ENCODE measurements at places on chromosomes 11 and 22. TPM values are rescaled to one million over a fixed set of nuclear protein-coding genes. Genes with fewer than 3 reads are reported as not detected.

OR56A5 gene
- not detected for total RNA-seq

SNX32 gene
- total RNA-seq = 3.3 TPM

SYCE3 gene
- not detected for total RNA-seq

MGAT3 gene
- total RNA-seq = 0.19 TPM

CDC42BPG gene
- total RNA-seq = 0.11 TPM

ZBED4 gene
- 25.0 TPM for total RNA-seq

MOGAT2 gene
- total RNA-seq = not detected

CFAP300 gene
- total RNA-seq = not detected

OR8G1 gene
- not detected for total RNA-seq

ALDH3B1 gene
- not detected for total RNA-seq

EFCAB6 gene
- 0.42 TPM for total RNA-seq

MYOD1 gene
- total RNA-seq = not detected

GAB2 gene
- 2.9 TPM for total RNA-seq

MRGPRX4 gene
- not detected for total RNA-seq

RFPL2 gene
- 0.10 TPM for total RNA-seq

EML3 gene
- 126 TPM for total RNA-seq

PTDSS2 gene
- total RNA-seq = 30.0 TPM

OVOL1 gene
- total RNA-seq = not detected

POTEH gene
- total RNA-seq = not detected
